Astrocyte of the spinal cord (primary cell): ENCODE measurements at places on chromosomes 3 and 15.

DNA sequence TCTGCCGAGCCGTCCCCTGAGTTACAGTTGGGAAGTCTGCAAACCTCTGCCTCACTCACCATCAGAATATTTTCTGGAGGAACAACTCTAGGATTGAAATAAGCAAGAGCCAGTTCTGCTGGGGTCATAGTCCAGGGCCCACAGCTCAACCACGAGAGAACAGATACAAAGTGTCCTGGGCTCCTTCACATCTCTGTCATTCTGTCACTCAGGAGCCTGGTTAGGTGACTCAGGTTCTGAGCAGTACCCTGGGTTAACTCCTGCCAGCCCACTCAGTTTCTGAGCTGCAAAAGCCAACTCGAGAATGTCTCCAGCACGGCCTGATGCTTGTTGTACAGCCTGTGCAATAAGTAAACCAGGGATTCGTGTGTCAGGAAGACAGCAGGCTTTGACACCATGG lies 155.7 kb downstream of the SLCO3A1 start:
- no peak for DNase-seq

DNA sequence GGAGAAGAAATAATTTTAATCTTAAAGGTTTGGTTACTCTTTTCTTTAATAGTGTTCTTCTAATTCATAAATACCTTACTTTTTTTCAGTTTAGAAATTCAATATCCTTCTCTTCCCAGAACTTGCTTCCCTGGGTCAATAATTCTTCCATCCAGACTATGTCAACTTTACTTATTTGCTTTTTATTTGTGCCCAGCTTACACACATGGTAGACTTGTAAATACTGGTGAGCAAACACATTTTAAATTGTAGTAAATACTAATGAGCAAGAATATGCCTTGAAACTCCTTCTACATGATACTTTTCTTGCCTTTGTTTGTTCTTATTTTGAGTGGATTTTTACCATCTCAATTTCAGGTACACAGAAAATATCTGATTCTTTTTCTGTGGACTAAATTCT lies 33.7 kb downstream of the SST start:
- DNase-seq, result no peak

DNA sequence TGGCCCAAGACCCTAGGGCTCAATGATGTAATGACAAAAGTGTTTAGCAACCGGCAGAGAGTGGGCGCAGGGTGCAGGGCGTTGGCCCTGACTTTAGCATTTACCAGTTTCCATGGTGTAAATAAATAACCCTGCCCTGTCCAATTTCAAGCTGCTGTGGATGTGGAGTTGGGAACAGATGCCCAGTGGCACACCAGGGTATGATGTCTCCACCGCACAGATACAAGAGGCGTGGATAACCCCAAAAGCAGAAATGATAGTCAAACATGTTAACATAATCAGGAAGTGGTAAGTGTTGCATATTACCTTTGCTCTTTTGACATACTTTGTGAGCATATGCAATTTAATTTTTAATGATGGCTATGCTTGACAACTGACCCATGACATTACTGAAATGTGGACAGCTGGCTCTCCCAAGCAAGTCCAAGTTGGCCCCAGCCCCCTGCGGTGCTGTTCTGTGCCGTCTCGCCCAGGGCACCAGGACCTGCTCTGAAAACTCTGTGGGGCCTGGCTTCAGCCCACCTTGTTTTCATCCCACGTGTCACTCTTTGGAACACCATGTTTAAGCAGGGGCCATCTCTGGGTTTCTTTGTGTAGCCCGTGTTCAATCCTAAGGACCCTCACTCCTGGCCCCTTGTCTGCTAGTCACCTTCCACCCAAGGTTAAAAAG lies 10.8 kb upstream of the ANPEP start:
- DNase-seq, result no peak

DNA sequence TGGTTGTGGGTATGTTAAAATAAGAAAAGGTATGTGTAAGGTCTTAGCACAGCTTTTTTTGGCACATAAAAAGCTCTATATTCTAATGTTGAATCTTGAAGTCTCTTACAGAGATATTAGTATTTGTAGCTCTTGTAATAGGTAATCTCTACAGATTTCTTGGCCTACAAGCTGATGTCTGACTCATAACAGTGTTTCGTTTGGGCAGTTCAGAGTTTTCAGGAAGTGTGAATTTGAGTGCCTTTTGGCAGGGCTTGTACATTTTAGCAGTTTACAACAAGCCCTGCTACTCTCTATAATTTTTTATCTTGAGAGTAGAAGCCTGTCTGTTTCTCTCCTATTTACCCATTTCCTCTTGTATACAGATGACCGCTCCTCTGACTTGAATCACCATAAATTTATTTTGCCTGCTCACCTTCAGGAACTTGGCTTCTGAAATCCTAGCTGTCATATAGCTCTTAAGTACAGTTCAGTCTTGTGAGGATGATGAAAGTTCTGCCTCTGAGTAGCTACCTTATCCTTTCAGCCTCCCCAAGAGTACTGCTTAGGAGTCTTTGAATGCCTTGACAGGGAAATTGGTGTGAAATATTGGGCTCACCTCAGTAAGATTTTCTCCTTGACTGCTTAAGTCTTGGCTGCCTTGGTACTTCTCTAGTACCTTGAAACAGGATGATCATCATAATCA lies 419.9 kb upstream of the RARB start:
- peak; percentile 71 for DNase-seq

GRCh38 chr15:81981908-81982307 lies 63.9 kb downstream of the MEX3B start:
- DNase-seq, result no peak
